ENCODE measurements at places on chromosomes 11 and 22.

DNA sequence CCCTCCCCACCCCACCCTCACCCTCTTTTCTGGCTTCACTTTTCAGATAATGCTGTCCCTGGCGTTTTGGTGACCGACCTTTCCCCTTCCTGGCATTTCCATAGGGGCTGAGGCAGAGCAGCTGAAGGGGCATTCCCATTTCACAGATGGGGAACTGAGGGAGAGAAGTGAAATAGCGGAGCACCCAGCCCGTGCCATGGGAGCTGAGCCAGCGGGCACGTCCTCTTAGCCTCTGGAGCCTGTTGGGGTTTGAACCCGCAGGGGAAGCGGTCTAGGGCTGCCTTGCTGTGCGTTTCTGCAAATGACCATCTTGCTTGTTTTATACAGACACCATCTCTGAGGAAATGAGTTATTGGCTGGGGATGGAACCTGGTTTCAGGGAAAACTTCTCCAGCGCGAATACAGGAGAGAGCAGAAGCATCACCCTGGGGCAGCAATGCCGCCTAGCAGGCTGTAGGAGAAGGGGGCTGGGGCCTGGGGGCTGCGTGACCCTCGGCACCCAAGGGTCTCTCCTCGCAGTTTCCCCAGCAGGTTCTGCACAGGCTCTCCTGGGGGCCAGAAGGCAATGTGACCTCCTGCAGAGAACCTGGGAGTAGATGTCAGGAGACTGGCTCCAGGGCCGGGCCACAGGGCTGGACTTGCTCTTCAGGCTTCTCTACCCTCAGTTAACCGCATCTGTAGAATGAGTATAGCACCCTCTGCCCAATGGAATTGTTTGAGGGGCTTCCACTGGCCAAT is 1.5 kb downstream of the PTPRJ start:
- no peaks in the 10 kb centered on the region for H3K36me3 ChIP-seq
- H3K4me1 ChIP-seq = peaks cover 3% of the 10 kb centered on the region
- DNase-seq = no peak
- peaks cover 7% of the 10 kb centered on the region for H3K27me3 ChIP-seq
- H3K27ac ChIP-seq = no peak overlapping the region

- H3K4me1 ChIP-seq = no peaks in the 10 kb centered on the region
- no peak overlapping the region for H3K27ac ChIP-seq
- no peak for DNase-seq
- no peaks in the 10 kb centered on the region for H3K36me3 ChIP-seq
- no peaks in the 10 kb centered on the region for H3K27me3 ChIP-seq
Measured at GRCh38 chr11:102204174-102204573, 93.9 kb downstream of the YAP1 start.

DNA sequence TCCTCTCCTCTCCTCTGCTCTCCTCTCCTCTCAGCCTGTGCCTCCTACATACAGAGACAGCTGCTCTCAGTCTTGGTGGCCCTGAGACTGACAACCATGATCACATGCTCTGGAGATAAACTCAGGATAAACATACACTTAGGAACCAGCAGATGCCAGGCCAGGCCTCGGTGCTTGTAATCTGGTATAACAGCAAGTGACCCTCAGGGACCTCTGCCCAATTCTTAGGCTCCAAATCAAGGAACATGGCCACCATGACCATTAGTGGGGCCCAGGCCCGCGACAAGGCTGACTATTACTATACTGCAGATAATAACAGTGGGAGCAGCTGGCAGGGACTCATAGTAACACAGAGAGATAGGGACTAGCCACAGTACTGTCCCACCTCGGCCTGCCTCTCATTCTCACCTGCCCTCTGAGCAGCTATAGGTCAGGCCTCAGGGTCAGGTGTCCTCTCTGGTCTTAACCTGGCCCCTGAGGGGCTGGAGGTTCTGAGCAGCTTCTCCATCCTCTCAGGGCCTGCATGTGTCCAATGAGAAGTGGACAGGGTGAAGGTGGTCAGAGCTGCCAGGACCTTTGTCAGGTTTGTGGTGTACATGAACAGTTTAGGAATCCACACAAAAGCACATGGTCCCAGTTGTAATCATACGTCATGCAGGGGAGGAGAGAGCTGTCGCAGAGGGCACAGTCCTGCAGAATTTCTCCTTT is 106.1 kb downstream of the GGTLC2 start:
- no peak overlapping the region for H3K27ac ChIP-seq
- peaks cover 74% of the 10 kb centered on the region for H3K4me1 ChIP-seq
- no peaks in the 10 kb centered on the region for H3K36me3 ChIP-seq
- H3K27me3 ChIP-seq = no peaks in the 10 kb centered on the region
- no peak for DNase-seq
- no peak overlapping the region for H3K4me3 ChIP-seq

DNA sequence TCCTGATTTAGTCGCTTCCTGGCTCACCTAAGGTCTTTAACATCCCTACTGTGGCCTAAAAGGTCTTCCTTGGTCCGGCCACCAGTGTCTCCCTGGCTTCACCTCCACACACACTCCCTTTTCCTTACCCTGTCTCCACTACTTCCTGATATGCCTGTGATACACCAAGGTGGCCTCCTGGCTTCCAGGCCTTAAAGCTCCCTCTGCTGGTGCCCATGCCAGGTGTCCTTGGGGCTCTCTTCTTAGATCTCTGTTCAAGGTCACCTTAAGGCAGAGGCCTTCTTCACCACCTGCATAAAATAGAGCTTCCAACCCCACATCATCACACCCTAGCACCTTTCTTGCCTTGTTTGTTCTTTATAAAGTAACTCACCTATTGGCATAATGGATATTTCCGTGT is 787.7 kb downstream of the NTM start:
- H3K4me1 ChIP-seq = no peaks in the 10 kb centered on the region
- H3K27me3 ChIP-seq = no peaks in the 10 kb centered on the region
- no peak for DNase-seq
- no peaks in the 10 kb centered on the region for H3K36me3 ChIP-seq
- H3K27ac ChIP-seq = no peak overlapping the region
- no peak overlapping the region for H3K4me3 ChIP-seq

DNA sequence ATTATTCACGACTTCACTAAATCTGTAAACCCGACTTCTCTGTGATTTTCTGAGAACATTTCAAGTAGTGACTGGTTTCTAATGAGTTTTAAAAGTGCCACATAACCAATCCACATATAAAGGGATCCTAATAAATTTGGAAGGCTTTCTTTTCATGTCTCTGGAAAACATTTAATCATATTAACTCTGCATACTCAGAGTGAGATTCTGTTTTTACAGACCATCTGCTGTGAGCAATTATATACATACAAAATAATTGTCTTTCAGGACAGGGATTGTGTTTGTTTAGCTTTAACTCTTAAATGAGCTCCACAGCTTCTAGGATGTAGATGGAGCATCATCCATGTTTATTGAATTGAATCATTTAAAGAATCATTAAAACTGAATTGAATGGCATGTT is 65.1 kb downstream of the PRMT3 start:
- H3K36me3 ChIP-seq = 0 out of 2 replicates have a peak, but pooled peaks cover 3% of the 10 kb centered on the region
- H3K4me3 ChIP-seq = no peak overlapping the region
- no peak for DNase-seq
- H3K4me1 ChIP-seq = no peaks in the 10 kb centered on the region
- H3K27ac ChIP-seq = no peak overlapping the region
- no peaks in the 10 kb centered on the region for H3K27me3 ChIP-seq

DNA sequence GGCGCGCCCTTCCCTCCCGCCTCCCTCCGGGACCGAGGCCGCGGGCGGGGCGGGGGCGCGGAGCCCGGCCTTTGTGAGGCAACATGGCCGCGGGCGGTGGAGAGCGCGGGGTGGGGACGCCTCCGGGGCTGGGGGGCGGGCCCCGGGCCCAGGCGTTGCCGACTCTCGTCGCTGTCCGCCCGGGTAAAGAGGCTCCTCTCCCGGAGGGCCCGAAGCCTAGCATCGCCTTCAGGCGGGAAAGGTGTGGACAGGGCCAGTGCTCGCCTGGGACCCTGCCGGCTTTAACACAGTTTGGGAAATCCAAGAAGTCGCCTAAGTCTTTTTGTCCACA is 369 bp downstream of the DGCR8 start:
- H3K4me1 ChIP-seq = peaks cover 6% of the 10 kb centered on the region
- peak overlapping the region; percentile 52 for H3K27ac ChIP-seq
- peak overlapping the region; percentile 80 for H3K4me3 ChIP-seq
- DNase-seq = peak; percentile 73
- no peaks in the 10 kb centered on the region for H3K27me3 ChIP-seq
- H3K36me3 ChIP-seq = no peaks in the 10 kb centered on the region

GRCh38 chr11:58471892-58472291 is 29.9 kb upstream of the OR5B12 start:
- no peaks in the 10 kb centered on the region for H3K27me3 ChIP-seq
- H3K27ac ChIP-seq = no peak overlapping the region
- no peak overlapping the region for H3K4me3 ChIP-seq

GRCh38 chr11:18564149-18564548 is 24.4 kb downstream of the UEVLD start:
- no peaks in the 10 kb centered on the region for H3K27me3 ChIP-seq
- no peak overlapping the region for H3K4me3 ChIP-seq
- H3K27ac ChIP-seq = no peak overlapping the region
- no peak for DNase-seq
- no peaks in the 10 kb centered on the region for H3K36me3 ChIP-seq

- no peak overlapping the region for H3K27ac ChIP-seq
- H3K36me3 ChIP-seq = no peaks in the 10 kb centered on the region
- no peaks in the 10 kb centered on the region for H3K4me1 ChIP-seq
- peaks cover 68% of the 10 kb centered on the region for H3K27me3 ChIP-seq
- DNase-seq = no peak
- no peak overlapping the region for H3K4me3 ChIP-seq
Measured at GRCh38 chr22:49141761-49142160, 685.9 kb downstream of the BRD1 start.

DNA sequence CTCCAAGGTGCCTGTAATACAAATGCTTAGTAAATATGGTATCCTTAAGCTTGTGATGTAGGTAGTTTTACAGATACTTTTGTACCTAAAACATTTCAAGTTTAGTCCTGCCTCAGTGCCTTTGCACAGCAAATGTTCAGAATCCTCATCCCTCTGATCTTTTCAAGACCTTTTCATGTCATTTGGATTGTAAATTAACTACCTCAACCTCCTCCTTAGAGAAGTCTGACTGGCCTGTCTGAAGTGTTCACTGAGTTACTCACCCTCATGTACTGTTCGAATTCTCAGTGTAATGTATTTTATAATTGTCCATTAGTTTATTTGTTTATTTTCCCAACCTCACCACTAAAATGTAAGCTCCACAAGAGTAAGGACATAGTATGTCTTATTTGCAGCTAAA is 147.5 kb downstream of the ELP4 start:
- no peak overlapping the region for H3K4me3 ChIP-seq
- no peak overlapping the region for H3K27ac ChIP-seq
- H3K27me3 ChIP-seq = no peaks in the 10 kb centered on the region
- no peaks in the 10 kb centered on the region for H3K4me1 ChIP-seq
- no peaks in the 10 kb centered on the region for H3K36me3 ChIP-seq
